ENCODE measurements at places on chromosomes 1 and 21. TPM values are rescaled to one million over a fixed set of nuclear protein-coding genes. Genes with fewer than 3 reads are reported as not detected.

DNA sequence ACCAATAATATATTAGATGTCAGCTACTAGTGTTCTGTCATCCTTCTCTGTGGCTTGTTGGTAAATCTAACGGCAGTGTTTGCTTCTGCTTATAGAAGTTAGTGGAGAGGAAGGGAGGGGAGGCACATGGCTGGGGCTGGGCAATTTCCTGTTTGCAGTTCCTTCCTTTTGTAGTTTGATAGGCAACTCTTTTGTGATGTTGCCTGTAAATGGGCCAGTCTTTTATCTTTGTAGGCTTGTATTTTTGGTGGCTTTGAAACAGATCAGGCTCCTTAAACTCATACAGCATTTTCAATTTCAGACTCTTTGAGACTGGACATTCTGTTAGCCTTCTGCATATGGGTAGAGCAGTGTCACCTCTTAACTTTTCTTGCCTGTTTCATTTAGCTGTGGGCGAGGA is 48.1 kb downstream of the CDC14A start:
- H3K36me3 ChIP-seq: no peaks in the 10 kb centered on the region
- DNase-seq: no peak
- H3K4me3 ChIP-seq: no peak overlapping the region
- no peak overlapping the region for H3K27ac ChIP-seq
- H3K27me3 ChIP-seq: no peaks in the 10 kb centered on the region

DNA sequence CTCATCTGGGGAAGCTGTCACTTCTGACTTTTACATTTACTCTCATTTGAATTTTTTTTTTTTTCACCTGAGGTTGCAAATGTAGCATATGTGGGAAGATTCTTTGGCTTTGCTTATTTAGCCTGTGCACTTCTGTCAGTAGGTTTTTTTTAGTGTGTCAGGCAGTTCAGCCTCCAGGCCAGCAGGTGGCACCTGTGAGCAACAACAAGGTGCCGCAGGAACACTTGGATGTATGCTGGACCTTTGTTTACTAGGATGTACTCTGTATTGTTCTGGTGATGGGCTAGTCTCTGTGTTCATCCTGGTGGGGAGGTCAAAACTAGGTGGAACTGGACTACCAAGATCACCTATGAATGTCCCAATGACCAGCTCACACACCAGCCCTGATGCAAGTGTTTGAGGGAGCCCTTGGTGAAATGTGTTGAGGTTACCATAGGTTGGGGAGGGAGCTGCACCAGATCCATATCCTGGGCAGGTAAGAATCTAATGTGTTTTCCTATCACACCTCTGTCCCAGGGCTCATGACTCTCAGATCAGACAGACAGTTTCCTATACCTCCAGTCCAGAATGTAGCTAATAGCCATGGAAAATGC is 618.2 kb downstream of the BRINP3 start:
- H3K4me3 ChIP-seq: no peak overlapping the region
- H3K36me3 ChIP-seq: no peaks in the 10 kb centered on the region
- peak; percentile 8 for DNase-seq
- no peaks in the 10 kb centered on the region for H3K4me1 ChIP-seq
- H3K27me3 ChIP-seq: no peaks in the 10 kb centered on the region

- H3K36me3 ChIP-seq: no peaks in the 10 kb centered on the region
- no peak for DNase-seq
- H3K4me3 ChIP-seq: no peak overlapping the region
- H3K27me3 ChIP-seq: no peaks in the 10 kb centered on the region
Measured at GRCh38 chr1:7372477-7373120, 398.5 kb upstream of the VAMP3 start.

DNA sequence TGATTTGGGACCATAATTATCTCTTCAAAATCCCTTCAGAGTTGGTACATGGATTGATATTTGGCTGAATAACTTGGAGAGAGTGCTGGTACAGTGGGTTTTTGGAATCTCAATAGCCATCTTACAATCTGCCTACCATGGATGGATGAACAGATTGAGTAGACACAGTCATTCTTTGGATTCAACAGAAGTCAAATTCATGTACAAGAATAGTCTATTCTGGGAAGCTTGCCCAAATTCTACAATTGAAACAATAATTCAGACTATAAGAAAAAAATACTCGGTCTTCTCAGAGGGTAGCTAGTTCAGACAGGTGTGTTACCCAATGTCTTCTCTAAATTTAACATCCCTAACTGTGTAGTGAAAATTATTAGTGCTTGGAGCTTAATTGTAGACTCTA is 574.0 kb downstream of the LRRIQ3 start:
- H3K27ac ChIP-seq: no peak overlapping the region
- H3K4me1 ChIP-seq: no peaks in the 10 kb centered on the region
- no peak for DNase-seq
- no peaks in the 10 kb centered on the region for H3K27me3 ChIP-seq
- H3K4me3 ChIP-seq: no peak overlapping the region

DNA sequence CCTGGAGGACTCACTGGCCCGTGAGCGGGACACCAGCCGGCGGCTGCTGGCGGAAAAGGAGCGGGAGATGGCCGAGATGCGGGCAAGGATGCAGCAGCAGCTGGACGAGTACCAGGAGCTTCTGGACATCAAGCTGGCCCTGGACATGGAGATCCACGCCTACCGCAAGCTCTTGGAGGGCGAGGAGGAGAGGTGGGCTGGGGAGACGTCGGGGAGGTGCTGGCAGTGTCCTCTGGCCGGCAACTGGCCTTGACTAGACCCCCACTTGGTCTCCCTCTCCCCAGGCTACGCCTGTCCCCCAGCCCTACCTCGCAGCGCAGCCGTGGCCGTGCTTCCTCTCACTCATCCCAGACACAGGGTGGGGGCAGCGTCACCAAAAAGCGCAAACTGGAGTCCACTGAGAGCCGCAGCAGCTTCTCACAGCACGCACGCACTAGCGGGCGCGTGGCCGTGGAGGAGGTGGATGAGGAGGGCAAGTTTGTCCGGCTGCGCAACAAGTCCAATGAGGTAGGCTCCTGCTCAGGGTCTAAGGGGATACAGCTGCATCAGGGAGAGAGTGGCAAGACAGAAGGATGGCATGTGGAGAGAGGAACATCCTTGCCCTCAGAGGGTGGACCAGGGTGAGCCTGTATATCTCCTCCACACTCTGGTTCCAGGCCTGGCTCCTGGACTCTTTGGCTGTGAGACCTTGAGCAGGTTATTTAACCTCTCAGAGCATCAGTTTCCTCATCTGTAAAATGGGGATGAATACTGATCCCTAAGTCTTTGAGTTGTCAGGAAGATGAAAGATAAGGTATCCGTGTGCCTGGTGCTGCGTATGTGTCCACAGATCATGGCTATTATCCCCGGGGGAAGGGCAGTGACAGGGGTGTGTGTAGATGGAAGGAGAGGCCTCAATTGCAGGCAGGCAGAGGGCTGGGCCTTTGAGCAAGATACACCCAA is 17.2 kb upstream of the SEMA4A start:
- H3K4me1 ChIP-seq: no peaks in the 10 kb centered on the region
- no peak overlapping the region for H3K4me3 ChIP-seq
- H3K36me3 ChIP-seq: no peaks in the 10 kb centered on the region

- H3K27me3 ChIP-seq: no peaks in the 10 kb centered on the region
- peak; percentile 47 for DNase-seq
- no peaks in the 10 kb centered on the region for H3K36me3 ChIP-seq
- H3K27ac ChIP-seq: peak overlapping the region; percentile 59
Measured at GRCh38 chr1:6807782-6808181, 22.5 kb downstream of the CAMTA1 start.

GRCh38 chr1:177913762-177914540 is 55.9 kb downstream of the SEC16B start:
- H3K27me3 ChIP-seq: no peaks in the 10 kb centered on the region
- DNase-seq: peak; percentile 56
- H3K27ac ChIP-seq: no peak overlapping the region
- no peaks in the 10 kb centered on the region for H3K36me3 ChIP-seq
- peaks cover 3% of the 10 kb centered on the region for H3K4me1 ChIP-seq

DNA sequence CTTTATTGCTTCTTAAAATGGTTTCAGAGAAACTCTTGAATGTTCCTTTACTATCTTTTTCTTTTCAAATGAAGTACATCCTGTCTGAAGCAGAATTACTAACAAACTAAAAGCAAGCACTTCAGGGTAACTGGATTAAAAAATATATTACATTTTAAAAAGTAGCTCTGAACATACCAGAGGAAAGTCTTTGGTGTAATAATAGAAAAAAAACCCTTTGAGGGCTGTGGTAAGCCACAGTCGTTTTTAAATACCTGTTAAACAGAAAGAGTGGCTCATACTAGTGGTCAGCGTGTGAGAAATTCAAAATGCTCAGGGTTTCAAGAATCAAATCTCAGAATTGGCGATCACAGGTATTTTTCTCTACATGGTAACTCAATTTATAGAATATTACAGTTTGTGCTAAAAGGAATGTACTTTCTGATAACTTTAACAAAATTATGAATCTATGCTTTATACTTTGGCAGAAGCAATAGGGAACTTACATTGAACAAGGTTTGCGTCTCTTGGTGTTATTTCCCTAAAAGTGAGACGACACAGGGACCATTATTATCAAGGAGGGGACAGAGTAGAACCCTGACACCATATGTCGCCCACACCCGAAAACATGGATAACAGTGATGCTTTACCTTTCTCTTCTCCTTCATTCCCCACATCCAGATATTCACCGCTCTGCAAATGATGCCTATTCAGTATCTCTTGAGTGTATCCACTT is 97.0 kb upstream of the DPH5 start:
- DNase-seq: no peak
- H3K27ac ChIP-seq: no peak overlapping the region
- no peaks in the 10 kb centered on the region for H3K4me1 ChIP-seq
- no peaks in the 10 kb centered on the region for H3K36me3 ChIP-seq

GRCh38 chr1:175267716-175268416 is 75.3 kb upstream of the KIAA0040 start:
- no peak for DNase-seq
- peaks cover 2% of the 10 kb centered on the region for H3K4me1 ChIP-seq
- no peak overlapping the region for H3K4me3 ChIP-seq

- DNase-seq: no peak
- no peaks in the 10 kb centered on the region for H3K36me3 ChIP-seq
- H3K27me3 ChIP-seq: no peaks in the 10 kb centered on the region
- peaks cover under 1% of the 10 kb centered on the region for H3K4me1 ChIP-seq
- H3K27ac ChIP-seq: no peak overlapping the region
Measured at GRCh38 chr1:111468717-111469100, 5.1 kb upstream of the C1orf162 start.

DNA sequence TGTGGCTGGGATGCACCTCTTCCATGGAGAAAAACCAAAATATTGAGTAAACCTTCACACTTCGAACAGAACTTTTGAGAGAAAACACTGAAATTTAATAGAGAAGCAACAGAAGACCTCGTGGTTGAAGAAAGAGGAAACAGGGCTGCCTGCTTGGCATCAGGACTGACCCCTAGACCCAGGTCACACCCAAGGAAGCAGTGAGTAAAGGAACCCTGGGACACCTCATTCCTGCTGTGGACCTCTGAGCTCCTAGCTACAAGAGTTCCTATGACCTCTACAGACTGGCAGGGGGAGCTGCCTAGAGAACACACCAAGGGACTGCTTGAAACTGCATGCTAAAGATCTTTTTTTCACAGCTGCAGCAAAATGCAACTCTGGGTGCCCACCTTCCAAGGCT is 67.8 kb downstream of the FASLG start:
- H3K4me3 ChIP-seq: no peak overlapping the region
- DNase-seq: no peak
- no peaks in the 10 kb centered on the region for H3K36me3 ChIP-seq
- H3K27me3 ChIP-seq: no peaks in the 10 kb centered on the region
- peaks cover 10% of the 10 kb centered on the region for H3K4me1 ChIP-seq

DNA sequence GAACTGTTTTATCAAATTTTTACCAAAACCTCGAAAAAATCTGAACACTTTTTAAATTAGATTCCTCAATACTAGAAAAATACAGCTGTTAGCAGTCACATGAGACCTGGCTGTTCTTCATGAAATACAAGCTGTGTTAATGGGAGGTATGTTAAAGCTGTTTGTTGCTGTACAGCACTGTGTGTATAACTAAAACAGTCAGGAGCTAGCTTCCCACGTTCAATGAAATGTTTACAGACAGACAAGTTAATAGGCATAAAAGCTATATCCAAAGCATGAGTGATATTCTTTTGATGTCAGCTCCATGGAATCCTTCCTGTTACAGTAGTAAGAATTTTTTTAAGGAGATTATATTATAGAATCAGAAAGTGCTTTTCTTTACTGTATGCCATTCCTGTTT is 223.2 kb upstream of the FOXD3 start:
- no peak overlapping the region for H3K4me3 ChIP-seq
- no peaks in the 10 kb centered on the region for H3K36me3 ChIP-seq
- H3K27me3 ChIP-seq: peaks cover 2% of the 10 kb centered on the region

DNA sequence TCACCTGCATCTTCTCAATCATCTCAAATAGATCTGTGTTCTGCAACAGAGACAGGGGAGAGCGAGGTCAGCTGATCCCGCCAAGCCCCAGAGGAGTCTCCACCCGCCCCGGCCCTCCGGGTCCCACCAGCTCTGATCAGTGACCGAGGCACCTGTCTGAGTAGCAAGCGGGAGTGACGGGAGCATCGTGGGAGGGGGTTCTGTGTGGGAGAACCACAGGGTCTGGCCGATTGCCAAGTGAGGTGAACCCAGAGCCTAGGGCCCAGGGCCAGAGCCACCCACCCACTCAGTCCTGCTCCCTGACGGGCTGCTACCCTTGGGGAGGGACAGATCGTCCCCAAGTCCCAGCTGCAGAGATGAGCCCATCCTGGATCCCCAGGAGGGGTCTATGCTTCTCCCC is 49.1 kb downstream of the RAP1GAP start:
- no peaks in the 10 kb centered on the region for H3K27me3 ChIP-seq
- no peaks in the 10 kb centered on the region for H3K36me3 ChIP-seq
- H3K27ac ChIP-seq: no peak overlapping the region
- peaks cover 46% of the 10 kb centered on the region for H3K4me1 ChIP-seq
- no peak for DNase-seq
- H3K4me3 ChIP-seq: no peak overlapping the region

- H3K27ac ChIP-seq: peak overlapping the region; percentile 42
- peaks cover 6% of the 10 kb centered on the region for H3K4me1 ChIP-seq
- no peaks in the 10 kb centered on the region for H3K36me3 ChIP-seq
- peak; percentile 79 for DNase-seq
- H3K4me3 ChIP-seq: no peak overlapping the region
- H3K27me3 ChIP-seq: no peaks in the 10 kb centered on the region
Measured at GRCh38 chr21:46598581-46599572, 6.0 kb downstream of the S100B start.

DNA sequence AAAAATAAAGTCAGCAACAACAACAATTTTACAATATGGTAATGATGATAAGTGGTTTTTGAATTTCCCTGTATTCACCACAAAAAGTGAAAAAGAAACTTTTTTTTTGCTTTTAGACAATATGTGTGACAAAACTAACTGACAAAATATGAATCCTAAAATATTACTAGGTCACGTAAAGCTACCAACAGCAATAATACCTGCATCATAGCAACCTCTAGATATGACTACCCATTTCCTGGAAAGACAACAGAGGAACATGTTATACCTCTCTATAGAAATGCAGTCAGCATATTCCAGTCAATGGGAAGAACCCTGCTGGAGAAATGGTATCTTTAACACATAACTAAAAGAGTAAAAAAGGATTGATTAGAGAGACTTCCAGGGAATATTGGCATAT is 73.7 kb downstream of the PDE4B start:
- no peak for DNase-seq
- no peaks in the 10 kb centered on the region for H3K36me3 ChIP-seq
- H3K27ac ChIP-seq: no peak overlapping the region
- no peaks in the 10 kb centered on the region for H3K4me1 ChIP-seq
- H3K27me3 ChIP-seq: no peaks in the 10 kb centered on the region
- H3K4me3 ChIP-seq: no peak overlapping the region

- H3K4me1 ChIP-seq: peaks cover 22% of the 10 kb centered on the region
- H3K36me3 ChIP-seq: no peaks in the 10 kb centered on the region
- no peaks in the 10 kb centered on the region for H3K27me3 ChIP-seq
- DNase-seq: no peak
Measured at GRCh38 chr1:116256875-116257274, 116.2 kb upstream of the ATP1A1 start.

Gene TMEM35B
- 43.8 TPM for total RNA-seq

Gene CFHR2
- total RNA-seq: 35.6 TPM

Gene OR2L5
- not detected for total RNA-seq

Gene PKP1
- total RNA-seq: 0.20 TPM

Gene ZNF678
- 11.5 TPM for total RNA-seq

Gene FAM229A
- 5.4 TPM for total RNA-seq

Gene SELE
- 0.03 TPM for total RNA-seq

All from hepatocyte (in vitro differentiated cells).